CD4-positive, alpha-beta T cell treated with Interleukin-6 for 4 hours (primary cell): ENCODE measurements at places on chromosomes 16 and 17.
A peak's percentile ranks its signal among the peaks of the same experiment; 100 is the strongest.

DNA sequence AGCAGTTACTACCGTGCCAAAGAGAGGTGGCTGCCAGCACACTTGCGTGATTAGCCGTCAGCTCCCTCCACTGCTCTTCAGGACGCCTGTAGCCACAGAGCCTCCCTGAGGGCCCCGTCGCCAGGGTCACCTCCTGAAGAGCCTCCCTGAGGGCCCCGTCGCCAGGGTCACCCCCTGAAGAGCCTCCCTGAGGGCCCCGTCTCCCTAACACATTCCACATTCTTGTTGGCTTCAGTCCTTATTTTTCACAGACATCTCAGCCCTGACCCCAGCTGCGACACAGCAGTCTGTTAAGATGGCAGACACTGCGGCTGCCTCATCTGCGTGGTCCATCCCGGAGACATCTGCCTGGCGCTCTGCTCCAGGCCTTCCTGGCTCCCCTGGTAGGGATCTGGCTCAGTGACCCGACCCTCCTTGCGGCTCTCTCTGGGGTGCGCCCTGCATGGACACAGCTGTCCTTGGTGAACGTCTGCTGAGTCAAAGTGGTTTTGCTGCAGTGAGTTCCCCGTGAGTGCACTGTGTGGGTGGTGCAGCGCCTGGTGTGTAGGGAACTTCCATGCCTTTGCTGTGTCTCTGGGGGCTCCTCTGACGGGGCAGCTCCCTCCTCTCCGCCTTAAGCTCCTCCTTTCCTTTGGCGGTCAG is 11.4 kb downstream of the ACSF3 start:
- no peak for DNase-seq

- no peak for DNase-seq
Measured at GRCh38 chr16:71491054-71491453, 1.9 kb upstream of the ZNF19 start.

GRCh38 chr17:66255112-66255511 is 25.9 kb upstream of the APOH start:
- peak; percentile 46 for DNase-seq

GRCh38 chr17:5555254-5555653 is 29.1 kb downstream of the NLRP1 start:
- DNase-seq, result no peak

GRCh38 chr17:37225465-37225864 is 150.3 kb upstream of the C17orf78 start:
- DNase-seq, result no peak

- DNase-seq, result peak; percentile 91
Measured at GRCh38 chr16:46973207-46973995, at the start of gene DNAJA2. DNAJA2 (minus strand) TSS chr16:46973674; CDS start chr16:46973572, 102 bp downstream.
